ENCODE measurements at places on chromosomes 7 and 10.

DNA sequence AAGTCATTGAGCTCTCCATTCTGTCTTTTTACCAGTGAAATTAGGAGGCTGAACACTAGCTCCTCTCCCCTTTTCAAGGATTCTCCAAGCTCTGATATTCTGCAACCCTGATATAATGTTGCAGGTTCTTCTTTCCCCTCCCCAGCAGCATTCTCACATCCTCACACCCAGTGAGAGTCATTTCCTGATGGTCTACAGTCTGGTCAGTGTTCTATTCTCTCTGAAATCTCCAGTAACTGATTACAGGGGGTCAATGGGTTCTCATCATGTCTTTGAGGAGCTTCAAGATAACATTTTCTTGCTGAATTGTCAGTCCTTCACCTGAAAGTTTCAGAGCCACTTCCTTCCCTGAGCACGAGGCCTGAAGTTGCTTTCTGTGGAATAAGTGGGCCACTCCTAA lies 299.4 kb downstream of the PTEN start:
- DNase-seq: no peak

DNA sequence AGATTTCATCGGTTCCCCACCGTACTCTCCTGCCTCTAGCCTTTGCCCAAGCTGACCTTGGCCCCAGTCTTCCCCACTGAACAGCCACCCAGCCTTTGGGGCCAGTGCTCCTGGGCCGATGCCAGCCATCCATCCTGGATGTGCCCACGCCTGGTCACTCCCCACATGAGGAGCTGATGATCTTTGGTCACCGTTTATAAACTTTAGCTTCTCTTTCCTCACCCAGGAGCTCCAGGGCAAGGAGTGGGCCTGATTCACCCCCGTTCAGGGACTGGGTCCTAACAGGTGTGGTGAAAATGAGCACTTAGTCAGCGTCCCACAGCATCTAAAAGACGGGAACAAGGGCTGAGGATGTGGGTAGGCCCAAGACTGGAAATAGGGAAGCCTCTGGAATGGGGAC lies 22.9 kb downstream of the GTF2IRD1 start:
- no peak for DNase-seq

GRCh38 chr10:90398566-90398965 lies 459.3 kb downstream of the HTR7 start:
- DNase-seq: no peak

DNA sequence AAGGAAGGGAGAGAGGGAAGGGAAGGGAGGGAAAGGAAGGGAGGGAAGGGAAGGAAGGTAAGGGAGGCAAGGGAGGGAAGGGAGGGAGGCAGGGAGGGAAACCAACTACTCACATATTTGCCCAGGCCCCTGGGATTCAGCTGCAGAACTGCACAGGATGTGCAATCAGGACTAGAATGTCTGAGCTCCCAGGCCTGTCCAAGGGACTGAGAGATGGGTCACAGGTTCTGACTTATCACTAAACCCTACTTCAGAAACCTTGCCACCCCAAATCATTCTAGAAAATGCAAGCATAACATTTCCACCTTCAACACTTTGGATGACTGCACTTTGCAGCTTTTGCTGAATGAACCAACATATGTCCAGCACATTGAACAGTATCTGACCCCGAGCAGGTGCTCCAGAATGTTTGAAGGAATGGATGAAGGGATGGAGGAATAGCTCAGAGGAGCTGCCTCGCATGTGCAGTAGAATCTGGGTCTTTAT lies 245.3 kb downstream of the KCNMA1 start:
- DNase-seq: no peak

- DNase-seq: no peak
Measured at GRCh38 chr7:100544967-100545359, 6.0 kb downstream of the AGFG2 start.

DNA sequence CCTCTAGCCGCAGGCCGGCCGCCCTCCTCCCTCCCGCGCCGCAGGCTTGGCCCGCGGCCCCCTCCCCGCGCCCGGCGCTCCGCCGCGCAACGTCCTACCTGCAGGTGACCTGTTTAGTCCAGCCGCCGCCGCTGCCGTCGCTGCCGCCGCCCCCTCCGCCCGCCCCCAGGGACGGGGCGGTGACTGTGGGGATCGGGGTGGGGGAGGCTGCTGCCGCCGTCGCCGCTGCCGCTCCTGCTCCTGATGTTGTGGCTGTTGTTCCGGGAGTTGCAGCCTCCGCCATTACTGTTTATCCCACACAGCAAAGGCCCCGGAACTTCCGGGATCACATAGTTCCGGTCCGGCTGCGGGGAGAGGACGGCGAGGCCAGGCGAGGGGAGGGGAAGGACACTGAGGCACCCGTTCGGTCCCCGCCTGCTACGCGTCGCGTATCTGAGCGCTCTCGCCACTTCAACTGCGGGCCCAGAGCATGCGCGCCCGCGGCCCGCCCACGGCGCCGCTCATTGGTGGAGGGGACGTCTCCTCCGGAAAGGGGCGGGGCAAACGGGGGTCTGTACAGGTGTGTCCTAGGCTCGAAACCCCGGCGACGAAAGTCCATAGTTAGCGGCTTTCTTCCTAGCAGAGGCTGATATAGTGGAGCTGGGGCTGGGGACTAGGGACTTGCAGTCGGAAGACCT lies at the start of gene MKRN1:
Gene MKRN1, minus strand, starts transcription at position 444 of the 677 bp plus-strand sequence. Its CDS starts 161 bp downstream, at position 283.
- DNase-seq: peak; percentile 93

DNA sequence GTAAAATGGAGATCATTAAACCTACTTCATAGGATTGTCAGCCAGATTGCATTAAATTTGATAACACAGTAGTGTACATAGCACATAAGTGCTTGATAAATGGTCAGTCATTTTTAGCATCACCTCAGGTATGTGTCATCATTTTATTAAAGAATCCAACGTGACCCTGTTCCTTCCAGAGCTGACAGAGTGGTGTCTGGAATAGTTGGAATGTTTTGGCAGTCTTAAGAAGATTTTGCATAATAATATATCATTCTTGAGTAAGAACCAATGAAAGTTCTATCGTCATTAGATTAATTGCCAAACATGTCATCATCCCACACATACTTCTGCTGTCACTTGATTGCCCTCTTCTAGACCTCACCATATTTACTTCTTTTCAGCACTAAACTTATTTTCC lies 451.4 kb upstream of the POM121L12 start:
- no peak for DNase-seq

- no peak for DNase-seq
Measured at GRCh38 chr10:132787495-132788179, 1.7 kb upstream of the NKX6-2 start.

DNA sequence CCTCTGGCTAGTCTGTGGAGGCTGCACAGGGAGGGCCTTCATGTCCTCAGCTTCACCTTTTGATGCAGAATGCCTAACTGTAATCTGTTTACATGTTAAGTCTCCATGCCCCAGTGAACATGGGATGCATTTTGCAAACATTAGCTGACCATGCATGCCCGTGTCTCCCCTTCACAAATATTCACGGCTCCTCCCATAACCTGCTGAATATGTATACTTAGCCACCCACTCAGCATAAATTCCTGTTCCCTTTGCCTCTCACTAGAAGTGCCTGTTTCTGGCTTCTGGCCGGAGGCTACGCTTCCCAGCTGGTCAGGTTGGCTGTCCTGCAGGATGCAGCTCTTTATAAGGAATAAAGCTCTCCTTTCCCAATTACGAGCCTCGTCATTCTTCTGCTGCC lies 552.7 kb downstream of the DNAJB6 start:
- no peak for DNase-seq

- DNase-seq: no peak
Measured at GRCh38 chr10:133391249-133391635, 2.7 kb upstream of the MTG1 start.

DNA sequence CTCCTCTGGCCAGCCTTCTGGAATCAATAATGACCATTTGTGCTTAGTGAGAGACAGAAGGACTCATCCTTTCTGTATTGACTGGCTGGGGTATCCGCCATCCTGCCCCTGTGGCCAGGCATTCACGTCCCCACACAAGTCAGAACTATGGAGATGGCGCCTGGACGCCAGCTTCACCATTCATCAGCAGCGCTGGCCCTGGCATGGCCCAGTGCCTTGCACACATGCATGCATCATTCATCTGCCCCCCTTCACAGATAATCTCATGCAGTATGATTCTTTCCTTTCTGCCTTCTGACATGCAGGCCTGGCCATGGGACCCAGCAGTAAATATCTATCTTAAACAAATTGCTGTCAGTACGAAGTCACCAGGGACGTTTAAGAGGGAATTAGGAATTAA lies 114.8 kb upstream of the MKI67 start:
- no peak for DNase-seq

GRCh38 chr10:52755297-52756062 lies 17.1 kb downstream of the MBL2 start:
- DNase-seq: no peak

- DNase-seq: no peak
Measured at GRCh38 chr10:13056456-13057077, 43.4 kb upstream of the OPTN start.

DNA sequence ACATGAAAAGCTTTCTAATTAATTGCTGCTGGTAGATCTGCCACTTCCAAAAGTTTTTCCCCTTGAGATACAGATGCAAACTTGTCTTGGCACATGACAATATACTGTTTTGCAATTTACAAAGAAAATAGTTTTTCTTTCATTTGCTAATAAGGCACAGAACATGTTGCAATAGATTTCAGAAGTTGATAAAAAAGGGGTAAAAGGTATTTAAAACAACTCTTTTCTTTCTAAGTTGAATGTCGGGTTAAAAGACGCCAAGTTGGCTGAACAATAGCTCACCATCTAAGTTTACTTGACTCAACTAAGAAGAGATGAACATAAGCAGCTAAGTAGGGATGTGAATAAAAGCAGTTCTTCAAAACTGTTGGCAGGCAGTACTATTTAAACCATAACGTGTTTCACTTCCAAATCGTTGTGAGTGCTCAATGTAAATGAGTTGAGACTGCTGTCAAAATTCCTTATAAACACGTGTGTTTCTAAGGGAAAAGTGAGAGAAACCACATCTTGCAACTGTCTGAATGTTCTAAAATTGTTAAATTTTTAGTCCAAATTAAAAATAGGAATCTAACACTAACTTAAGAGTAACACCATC lies 14.5 kb upstream of the THSD7A start:
- no peak for DNase-seq

Data from NCI-H1048 (cell line).